ENCODE measurements at places on chromosomes 3 and 15.

DNA sequence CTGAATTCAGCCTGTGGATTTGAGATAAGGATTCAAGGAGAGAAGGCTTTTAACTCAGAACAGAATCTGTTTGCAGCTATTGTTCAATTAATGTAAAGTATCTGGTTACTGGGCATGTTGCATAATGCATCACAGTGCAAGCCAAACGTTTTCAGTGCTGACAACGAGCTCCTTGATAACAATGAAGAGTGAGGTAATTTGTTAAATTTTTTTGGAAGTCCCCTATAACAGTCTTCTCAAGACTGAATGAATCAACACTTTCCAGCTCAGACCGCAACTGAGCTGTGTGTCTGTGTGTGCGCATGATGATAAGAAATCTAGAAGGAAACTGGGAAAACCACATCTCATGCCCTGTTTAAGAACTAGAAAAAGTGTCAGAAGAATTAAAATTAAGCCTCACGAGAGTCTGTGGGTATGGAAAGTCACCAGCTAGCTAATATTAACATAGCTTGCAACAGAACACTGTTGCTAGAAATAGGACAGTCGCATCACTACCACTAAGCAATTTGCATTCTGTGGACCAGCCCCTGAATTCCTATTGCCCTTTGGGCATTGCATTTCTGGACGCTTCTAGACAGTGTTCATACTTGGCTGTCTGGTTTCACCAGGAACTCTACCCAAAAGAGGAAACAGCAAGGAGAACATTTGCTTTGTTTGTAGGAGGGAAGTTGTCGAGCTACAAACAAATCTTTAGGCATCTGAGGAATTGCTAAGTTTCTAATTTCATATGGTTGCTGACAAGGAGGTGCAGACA is 43.7 kb upstream of the ATP2C1 start:
- DNase-seq = peak; percentile 52

DNA sequence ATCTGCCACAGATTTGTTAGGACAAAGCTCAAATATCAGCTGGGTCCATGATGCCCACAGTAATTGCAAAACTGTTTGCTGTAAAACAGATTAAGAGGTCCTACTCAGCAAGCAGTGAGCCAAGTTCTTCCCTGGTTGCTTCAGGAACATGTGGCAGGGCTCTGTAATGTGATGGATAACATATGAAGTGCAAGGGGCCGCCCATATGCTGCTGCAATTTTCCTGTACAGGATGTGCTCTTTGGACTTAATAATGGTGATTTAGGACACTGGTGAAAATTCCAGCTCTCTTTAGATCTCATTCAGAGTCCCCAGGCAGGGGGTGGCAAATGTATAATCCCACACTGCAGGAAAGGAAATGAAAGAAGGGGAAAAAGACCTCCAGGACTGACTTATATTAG is 289.4 kb downstream of the LSAMP start:
- DNase-seq = peak; percentile 58

GRCh38 chr3:359672-360071 is 163.1 kb downstream of the CHL1 start:
- DNase-seq = no peak

GRCh38 chr3:29545615-29546014 is 264.7 kb downstream of the RBMS3 start:
- peak; percentile 47 for DNase-seq

- no peak for DNase-seq
Observed at GRCh38 chr3:153078826-153079225, 83.2 kb upstream of the RAP2B start.

- DNase-seq = no peak
Observed at GRCh38 chr15:90571063-90571541, 41.4 kb downstream of the CRTC3 start.

DNA sequence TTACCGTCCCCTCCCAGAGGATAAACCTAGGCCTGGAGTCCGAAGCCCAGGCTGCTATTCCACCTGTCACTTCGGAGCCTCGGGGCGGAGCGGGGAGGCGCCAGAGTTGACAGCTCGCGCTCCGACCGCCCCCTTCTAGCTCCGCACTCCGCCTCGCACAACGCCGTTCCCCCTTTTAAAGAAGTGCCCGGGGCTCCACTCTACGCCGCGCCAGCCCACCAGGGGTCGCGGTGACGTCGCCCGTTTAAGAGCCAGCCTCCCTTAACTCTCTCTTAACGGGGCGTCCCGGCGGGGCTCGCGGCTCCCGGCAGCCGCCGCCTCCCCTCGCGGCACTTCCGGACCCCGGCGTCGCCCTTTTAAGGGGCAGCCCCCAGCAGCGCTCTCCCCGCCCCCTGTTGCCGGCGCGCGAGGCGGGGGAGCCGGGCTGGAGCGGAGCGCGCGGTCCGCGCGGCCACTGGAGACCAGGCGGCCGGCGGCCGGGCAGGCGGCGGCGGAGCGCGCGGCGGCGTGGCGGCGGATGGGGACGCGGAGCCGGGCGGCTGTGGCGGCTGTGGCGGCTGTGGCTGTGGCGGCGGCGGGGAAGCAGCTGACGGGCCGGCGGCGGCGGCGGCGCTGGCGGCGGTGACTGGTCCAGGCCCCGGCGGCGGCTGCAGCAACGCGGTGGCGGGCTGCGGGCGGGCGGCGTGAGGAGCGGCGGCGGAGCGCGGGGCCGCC is at the start of gene INAFM2:
INAFM2 (plus strand) TSS at position 454 of the 714 bp plus-strand sequence. CDS start 364 bp downstream, outside the sequence.
- peak; percentile 93 for DNase-seq

DNA sequence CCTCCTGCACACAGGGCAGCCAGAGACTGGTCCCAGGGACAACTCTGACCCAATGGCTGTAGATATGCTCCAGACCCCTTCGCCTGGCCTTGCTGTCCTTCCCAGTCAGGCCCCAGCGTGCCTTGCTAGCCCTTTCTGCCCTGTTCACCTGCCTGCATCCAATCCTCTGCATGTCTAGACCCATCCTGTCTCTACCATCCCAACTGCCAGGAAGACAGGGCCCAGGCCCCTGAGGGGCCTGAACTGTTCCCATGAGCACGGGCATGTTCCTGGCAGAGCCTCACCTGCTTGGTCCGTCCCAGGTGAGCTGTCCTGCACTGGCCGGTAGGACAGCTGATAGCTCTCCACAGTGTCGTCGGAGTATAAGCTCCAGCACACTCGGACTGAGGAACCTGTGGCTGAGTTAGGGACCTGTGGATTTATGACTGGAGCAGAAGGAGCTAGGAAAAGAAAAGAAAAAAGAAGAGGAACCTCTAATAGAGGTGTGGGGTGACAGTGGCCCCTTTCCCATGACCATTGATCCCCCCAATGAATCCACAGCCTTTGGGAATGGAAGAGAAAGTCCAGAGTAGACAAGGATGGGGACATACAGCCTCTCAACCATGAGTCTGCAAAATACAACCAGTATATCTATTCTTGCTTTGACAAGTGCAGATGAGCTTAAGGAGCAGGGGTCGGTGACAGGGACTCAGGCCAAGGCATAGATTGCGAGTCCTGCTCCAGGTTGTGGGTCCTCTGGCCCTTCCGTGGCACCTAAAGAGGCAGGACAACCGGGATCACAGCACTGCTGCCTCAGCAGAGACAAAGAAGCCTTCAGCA is 33.9 kb downstream of the FSD2 start:
- DNase-seq = no peak

Data from adipocyte (in vitro differentiated cells).